Stimulated activated CD4-positive, alpha-beta T cell treated with anti-CD3 and anti-CD28 coated beads, Interleukin-2, amount 100 ng/mL, for 48 hours (primary cell): ENCODE measurements at places on chromosomes 3 and 15.

DNA sequence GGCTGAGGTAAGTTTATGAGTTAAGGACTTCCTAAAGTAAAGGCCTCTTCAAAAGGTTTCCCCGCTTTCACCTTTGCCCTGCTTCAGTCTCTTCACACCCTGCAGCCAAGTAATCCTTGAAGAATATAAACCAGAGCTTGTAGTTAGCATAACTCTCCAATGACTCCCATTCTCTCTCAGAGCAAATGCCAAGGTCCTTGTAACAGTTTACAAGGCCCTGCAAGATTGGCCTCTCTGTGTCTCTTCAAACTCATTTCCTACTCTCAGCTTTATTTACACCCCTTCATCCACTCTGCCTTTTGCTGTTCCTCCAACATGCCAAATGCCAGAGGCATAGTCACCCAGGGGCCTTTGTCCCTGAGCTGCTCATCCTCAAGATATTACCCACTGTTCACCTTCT, 60.5 kb upstream of the MME start:
- DNase-seq: no peak

DNA sequence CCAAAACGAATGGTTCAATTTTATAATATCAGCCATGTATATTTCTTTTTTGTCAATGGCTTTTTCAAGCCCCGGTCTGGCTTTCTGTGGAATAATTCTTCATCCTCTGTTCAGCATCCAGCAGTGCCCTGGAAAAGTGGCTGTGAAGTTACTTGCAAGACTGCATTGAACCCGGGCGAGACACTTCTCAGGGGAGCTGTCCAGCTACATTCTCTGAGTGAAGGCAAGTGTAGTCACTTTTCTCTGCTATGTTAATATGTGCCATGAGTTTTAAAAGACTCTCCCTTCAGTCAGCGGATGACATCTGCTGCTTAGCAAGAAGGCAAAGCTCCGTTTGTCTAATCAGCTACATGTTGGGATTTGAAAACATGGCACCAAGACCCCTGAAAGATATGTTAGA, 81.3 kb upstream of the RGMA start:
- DNase-seq: no peak

- DNase-seq: no peak
These were observed 19.7 kb downstream of the RAB11A start for GRCh38 chr15:65888981-65889380.

DNA sequence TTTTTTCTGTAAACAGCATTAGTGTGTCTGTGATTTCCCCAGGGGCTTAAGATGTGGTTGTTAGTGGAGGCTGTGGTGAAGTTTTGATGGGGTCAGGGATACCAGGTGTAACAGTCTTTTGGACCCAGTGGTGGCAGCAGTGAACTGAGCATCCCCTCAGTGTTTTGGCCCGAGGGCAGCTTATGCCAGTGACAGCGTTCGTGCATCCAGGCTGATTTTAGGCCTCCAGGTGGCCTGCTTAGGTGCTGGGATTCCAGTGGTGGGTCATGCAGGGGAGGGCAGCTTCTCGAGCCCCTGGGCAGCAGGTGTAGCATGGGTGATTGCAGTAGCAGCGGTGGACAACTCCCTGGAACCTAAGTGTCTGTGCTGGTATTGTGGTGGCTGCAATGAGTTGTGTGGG, 29.2 kb downstream of the STT3B start:
- DNase-seq: no peak

- no peak for DNase-seq
These were observed 585 bp downstream of the CSK start for GRCh38 chr15:74782259-74783071.

DNA sequence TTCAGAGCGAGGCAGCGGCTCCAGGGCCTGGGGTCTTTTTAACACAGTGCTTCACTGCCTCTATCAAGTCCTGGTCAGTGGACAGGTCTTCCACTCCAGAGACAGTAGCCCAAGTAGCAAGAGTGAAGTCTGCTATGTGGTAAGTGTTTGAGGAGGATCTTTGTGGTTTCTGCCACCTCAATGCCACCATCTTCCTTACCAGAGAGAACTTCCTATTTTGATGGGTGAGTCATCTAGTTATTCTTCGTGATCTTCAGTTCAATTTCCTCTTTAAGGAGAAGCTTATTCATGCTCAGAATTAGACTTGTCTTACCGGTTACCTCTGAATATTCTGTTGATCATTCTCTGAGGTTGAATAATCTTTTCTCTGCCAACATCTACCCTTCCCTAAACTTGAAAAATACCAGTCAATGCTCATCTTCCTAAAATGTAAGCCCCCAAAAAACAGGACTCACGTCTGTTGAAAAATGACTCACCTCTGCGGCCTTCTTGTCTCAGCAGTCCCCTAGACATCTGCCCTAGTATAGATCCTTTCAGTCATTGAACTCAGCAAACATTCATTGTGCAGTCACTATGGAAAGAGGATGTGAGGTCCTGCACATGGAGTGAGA, 32.2 kb upstream of the BCL6 start:
- no peak for DNase-seq

- DNase-seq: no peak
These were observed 973 bp upstream of the USP13 start for GRCh38 chr3:179651687-179652446.

DNA sequence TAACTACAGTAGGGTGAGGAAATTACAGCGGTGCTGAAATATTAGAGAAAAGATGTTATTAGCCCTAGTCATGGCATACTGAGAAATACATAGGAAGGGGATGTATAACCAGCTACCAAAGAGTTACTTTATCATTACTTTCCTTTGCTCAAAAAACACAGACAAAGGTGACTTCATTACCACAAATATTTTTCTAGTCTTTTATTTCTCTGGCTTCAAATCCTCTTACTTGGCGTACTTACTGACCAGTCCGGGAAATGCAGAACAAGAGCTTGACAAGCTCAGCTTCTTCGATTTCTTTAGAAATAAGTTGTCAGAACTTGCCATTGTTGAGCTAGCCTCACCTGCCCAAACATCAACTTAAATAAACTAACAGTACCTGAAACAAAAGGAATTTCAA, 142.1 kb upstream of the TMCO5A start:
- DNase-seq: no peak

- DNase-seq: no peak
These were observed 764.0 kb upstream of the DPPA4 start for GRCh38 chr3:110101361-110101760.

- no peak for DNase-seq
These were observed 191.1 kb downstream of the TBC1D5 start for GRCh38 chr3:17551333-17551732.

DNA sequence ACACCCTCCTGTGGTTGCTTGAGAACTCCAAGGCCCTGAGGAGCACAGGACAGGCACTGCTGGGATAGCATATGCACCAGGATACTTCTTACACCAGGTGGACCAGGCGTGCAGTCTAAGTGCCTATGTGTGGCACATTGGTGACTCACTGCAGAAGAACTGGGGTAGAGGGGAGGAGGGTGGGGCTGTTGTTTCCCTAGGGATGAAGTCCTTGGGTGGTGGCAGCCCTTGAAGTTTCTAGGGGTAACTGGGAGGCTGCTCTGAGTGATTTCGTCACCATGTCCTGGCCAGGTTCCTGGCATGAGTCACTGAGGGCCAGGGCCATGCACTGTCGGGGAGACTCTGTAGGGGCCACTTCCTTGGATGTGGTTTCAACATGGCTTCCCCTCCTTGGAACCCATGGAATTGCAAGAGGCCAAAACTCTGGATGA, 15.9 kb downstream of the MYZAP start:
- DNase-seq: no peak

GRCh38 chr3:16789344-16790120, 95.2 kb upstream of the PLCL2 start:
- no peak for DNase-seq

DNA sequence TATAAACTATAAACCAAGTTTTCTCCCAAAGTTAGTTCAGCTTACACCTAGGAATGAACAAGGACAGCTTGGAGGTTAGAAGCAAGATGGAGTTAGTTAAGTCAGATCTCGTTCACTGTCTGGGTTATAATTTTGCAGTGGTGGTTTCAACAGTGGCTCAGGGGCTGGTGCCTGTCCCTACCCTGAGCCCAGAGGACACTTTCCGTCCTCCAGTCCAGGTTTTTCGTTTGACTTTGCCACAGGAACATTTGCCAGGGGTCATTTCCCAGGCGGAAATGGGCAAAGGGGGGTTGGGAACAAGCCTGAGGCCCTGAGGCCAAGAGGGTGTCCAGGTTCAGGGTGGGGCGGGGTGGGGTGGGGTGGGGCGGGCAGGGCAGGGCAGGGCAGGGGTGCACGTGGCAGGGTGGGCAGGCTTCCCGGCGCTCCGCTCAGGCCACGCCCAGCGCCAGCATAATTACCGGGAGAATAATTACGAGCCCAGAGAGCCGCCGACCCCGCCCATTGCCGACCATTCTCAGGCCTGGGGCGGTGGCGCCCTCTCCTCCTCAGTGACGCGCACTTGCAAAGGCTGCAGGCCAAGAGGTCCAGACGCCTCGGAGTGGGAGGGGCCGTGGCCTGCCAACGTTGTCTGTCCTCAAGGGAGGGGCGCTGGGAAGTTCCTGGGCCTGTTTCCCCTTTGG, 70.4 kb downstream of the KLF13 start:
- no peak for DNase-seq

DNA sequence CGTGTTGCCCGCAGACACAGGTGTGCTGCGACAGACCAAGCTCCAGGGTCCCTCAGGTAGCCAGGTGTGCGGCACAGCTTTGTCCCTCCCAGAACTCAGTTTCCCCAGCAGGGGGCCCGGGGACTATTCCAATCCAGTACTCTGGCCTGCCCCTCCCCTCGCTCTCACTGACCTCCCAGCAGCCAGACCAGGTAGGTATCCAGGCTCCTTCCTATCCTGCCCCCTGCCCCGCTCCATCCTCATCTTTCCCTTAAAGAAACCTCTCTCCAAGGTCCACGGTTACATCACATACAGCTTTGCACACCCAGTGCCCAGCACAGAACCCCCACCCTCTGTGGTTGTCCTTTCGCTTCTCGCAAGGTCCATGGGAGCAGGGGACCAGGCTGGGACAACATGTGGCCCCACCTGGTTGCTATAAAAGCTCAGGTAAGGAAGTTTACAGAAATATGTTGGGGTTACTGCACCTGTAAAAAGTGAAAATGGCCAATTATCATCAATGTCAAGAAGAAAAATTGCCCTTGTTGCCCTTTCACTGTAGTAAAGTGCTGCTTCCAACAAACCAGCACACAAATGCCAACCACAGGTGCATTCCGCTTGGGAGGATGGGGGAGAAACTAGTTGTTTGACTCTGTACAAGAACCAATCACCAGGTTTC, 7.3 kb upstream of the CYP11A1 start:
- no peak for DNase-seq

DNA sequence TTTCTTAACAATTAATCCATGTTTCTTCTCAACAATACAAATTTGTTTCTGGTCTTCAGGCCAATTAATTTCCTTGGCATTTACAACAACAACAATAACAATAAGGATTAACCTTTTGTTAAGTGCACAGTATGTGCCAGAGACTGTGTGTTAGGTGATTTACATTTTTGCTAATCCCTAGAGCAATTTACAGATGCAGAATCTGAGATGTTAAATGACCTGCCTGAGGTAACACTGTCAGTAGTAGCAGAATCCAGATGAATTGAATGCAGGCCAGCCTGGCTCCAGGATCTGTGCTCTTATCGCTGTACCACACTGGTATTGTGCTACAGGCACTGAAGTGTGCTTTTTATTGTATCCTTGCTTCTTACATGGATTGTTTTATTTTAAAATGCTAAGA, 122.2 kb downstream of the MEIS2 start:
- DNase-seq: no peak

GRCh38 chr15:39132954-39133600, 447.8 kb upstream of the THBS1 start:
- no peak for DNase-seq

DNA sequence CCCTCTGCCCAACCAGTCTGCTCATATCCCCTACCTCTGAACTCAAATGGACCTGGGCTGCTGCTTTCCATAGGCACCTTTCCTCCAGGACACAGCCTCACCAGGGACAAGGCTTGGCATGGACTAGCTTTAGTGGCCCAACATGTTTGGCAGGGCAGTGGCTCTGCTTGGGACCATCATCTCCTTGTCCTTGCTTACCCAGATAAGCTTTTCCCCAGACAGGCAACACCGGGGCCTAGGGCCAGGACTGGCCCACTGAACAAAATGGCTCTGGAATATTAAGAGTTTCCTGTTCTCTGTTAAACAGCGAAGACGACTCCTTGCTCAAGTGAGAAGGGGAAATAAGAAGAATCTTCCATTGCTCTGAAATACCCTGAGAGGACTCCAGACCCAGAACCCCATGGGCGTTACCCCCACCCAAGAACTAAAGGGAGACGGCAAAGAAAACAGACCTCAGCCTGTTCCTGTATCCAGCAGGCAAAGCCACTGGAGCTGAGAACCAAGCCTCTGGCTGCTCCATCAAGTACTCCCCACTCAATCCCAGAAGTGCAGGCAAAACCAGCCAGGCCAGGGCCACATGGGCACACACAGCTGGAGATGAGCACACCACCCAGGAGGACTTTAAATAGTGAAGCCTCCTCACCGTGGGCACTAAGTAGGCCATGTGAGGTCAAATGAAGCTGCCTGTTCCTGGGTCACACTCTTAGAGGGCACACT, 45.5 kb downstream of the CTNNB1 start:
- DNase-seq: no peak

- no peak for DNase-seq
These were observed 4.1 kb downstream of the ISLR2 start for GRCh38 chr15:74134387-74135027.

GRCh38 chr15:56273724-56274123, 30.0 kb upstream of the RFX7 start:
- DNase-seq: no peak

GRCh38 chr15:86439614-86440013, 359.9 kb downstream of the AGBL1 start:
- no peak for DNase-seq

DNA sequence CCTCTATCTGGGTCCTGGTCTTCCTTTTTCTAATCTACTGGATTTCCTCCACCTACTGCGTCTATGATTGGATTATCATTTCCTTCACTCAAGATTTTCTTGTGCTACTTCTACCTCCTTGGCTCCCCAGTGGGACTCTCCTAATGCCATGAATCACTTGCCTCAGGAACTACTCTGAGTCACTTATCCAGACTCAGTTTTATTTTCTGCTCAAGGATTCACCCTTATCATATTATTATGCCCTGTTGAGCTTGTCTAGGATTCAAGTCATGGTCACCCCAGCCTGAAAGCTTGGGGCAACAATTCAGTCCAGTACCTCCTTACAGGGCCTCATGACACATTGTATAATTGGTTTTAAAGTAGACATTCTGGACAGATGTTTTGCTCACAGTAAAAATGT, 968.1 kb downstream of the ROBO1 start:
- no peak for DNase-seq

GRCh38 chr3:196677931-196678330, 34.1 kb downstream of the CEP19 start:
- DNase-seq: no peak

GRCh38 chr15:36407647-36408046, 171.8 kb upstream of the CDIN1 start:
- DNase-seq: no peak
